Spleen (tissue), 13 donors: ENCODE measurements at places on chromosomes 5 and 9. TPM values are rescaled to one million over a fixed set of nuclear protein-coding genes. Genes with fewer than 3 reads are reported as not detected.

The TICAM2 gene
- polyA plus RNA-seq, result 2.9 TPM

The C5orf58 gene
- polyA plus RNA-seq, result 0.35 TPM

The TNC gene
- polyA plus RNA-seq, result 7.8 TPM

- H3K4me1 ChIP-seq, result peaks cover 6% of the 10 kb centered on the region
- no peak for DNase-seq
- H3K27ac ChIP-seq, result no peak overlapping the region
- no peaks in the 10 kb centered on the region for H3K27me3 ChIP-seq
- no peak overlapping the region for H3K4me3 ChIP-seq
- H3K36me3 ChIP-seq, result no peaks in the 10 kb centered on the region
Observed at GRCh38 chr5:68446487-68446894, 230.9 kb downstream of the PIK3R1 start.

- H3K4me1 ChIP-seq, result peaks cover 14% of the 10 kb centered on the region
- DNase-seq, result no peak
- no peak overlapping the region for H3K27ac ChIP-seq
- H3K4me3 ChIP-seq, result no peak overlapping the region
Observed at GRCh38 chr9:618478-618877, 223.0 kb upstream of the DMRT1 start.
